Stimulated activated CD8-positive, alpha-beta memory T cell treated with anti-CD3 and anti-CD28 coated beads, Interleukin-2, amount 100 ng/mL, for 48 hours (primary cell): ENCODE measurements at places on chromosomes 7 and 10.

GRCh38 chr7:12759151-12759550 is 71.7 kb downstream of the ARL4A start:
- DNase-seq, result no peak

DNA sequence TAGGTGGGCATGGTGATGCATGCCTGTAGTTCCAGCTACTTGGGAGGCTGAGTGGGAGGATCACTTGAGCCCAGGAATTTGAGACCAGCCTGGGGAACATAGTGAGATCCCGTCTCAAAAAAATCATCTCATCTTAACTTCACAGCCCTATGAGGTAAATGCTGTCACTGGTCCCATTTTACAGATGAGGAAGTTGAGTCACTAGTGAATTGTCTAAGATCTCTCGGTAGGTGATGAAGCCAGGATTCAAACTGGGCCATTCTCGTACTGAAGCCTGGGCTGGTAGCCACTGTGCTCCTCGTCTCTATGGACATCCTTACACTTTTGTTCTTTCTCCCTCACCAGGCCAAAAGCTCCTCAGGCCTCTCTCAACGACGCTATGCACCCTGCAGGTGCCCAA is 6.4 kb downstream of the SLIT1 start:
- DNase-seq, result no peak

GRCh38 chr7:127587663-127588018 is 570 bp upstream of the ARF5 start:
- no peak for DNase-seq

GRCh38 chr7:157490465-157490912 is 153.7 kb downstream of the DNAJB6 start:
- no peak for DNase-seq

DNA sequence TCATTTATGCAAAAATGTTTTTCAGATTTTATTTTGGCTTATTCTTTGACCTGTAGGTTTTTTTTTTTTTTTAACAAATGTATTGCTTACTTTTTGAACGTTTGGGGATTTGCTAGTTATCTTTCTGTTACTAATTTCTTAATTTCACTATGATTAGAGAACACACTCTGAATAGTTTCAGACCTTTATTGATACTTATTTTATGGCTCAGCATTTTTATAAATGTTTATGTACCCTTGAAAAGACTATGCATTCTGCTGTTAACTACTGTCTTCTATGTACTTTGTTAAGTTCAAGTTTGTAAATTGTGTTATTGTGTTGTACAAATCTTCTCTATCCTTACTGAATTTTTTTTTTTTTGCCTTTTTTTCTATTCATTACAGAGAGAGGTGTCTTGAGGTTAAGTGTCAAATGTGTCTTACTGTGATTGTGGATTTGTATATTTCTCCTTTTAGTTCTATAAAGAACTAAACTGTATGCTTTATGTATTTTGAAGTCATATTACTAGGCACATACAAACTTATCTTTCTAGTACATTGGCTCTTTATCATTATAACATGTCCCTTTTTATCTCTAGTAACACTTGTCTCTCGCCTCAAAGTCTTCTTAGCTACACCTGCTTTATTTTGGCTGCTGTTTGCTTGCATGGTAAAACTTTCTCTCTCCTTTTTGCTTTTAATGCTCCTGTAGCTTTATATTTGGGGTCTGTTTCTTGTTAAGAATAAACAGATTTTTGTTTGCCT is 8.1 kb downstream of the MKLN1 start:
- DNase-seq, result no peak
